Naive B cell (primary cell): ENCODE measurements at places on chromosomes 1 and 21.

GRCh38 chr1:211908453-211908852 lies 77.9 kb upstream of the LPGAT1 start:
- DNase-seq, result no peak

GRCh38 chr1:224929335-224930237 lies at the start of gene DNAH14:
Gene DNAH14 (plus strand): TSS chr1:224929675. CDS start chr1:224952703, 23,028 bp downstream.
- no peak for DNase-seq

- no peak for DNase-seq
Measured at GRCh38 chr21:45799765-45800338, 156.3 kb downstream of the PCBP3 start.

DNA sequence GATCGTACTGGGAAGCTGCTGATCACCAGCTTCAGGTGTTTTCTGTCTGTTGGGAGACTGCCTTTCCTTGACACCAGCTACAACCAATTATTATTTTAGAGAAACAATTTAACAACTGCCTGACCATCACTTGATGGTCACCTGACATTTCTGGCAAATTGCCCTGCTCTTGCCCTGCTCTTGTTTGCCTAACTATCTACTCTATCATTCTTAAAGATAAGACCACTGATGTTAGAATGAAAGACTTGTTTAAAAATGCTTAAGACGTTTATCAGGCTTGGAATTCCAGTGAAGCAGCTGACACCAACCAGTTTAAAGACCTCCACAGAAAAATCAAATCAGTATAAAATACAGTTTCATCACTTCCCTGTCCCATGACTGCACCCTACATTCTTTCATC lies 423.3 kb upstream of the CAMK1G start:
- no peak for DNase-seq

DNA sequence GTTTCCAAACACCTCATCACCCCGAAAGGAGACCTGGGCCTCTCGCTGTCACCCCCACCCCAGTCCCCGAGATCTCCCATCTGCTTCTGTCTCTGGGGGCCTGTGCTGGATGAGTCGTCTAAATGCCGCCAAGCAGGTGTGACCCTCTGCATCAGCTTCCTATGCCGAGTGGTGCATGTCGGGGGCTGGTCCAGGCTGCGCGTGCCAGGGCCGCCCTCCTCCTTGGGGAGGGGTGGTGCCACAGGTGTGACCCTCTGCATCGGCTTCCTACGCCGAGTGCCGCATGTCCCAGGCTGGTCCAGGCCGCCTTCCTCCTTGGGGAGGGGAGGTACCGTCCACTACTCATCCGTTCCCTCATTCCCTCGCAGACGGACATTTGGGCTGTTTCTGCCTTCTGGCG lies 115.7 kb downstream of the PRDM16 start:
- DNase-seq, result no peak

- no peak for DNase-seq
Measured at GRCh38 chr1:198829944-198830343, 191.1 kb downstream of the PTPRC start.

DNA sequence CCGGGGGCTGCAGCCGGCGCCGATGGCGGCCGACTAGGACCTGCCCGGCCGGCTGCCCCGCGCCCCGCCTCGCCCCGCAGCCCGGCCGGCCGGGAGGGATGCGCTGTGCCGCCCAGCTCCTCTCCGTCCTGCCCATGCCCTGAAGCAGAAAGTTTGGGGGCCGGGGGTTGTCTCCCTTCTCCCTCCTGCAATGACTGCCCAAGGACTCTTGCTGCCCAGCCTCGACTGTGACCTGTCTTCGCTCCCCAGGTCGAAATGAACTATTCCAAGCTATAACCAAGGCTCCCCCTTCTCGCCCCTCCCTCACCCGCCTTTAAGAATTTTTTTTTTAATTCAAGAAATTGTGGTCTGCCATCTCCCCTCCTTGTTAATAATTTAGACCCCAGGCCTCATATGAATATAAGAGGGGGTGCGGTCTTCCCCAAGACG lies 361 bp downstream of the TMCC2 start:
- DNase-seq, result no peak

DNA sequence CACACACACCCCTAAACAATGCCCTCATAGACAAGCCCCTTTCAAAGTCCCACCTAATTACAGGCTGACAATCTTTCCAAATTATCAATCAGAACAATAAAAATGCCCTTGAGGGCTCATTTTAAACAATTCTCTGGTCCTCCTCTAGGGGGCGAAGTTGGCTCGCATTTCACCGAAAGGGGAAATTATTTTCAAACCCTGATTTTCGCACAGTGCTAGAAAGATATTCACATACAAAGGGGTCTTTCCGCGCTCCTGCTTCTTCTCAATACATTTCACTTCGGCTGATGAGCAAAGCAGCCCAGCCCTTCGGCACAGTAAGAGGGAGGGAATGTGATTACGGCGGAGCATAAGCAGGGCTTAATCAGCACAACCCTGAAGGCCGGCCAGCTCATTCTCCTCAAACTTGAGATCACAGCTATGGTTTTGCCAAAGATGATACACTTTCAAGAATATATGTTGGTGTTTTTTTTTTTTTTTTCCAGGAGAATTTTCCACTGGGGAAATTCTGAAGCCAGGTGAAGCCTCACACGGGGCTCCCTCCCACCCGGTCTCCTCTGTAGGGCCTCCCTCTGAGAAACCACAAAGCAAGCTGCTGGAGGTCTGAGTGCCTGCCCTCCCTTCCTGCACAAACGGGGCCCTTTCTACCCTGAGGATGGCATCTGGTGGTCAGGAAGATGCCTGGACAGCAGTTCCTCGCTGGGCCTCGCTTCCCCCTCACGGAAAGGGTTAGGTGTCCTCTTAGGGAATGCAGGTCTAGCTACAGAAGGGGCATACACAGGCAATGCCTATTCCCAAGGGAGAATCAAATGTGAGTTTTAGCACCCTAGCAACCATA lies 66.9 kb downstream of the GNG12 start:
- DNase-seq, result peak; percentile 15

DNA sequence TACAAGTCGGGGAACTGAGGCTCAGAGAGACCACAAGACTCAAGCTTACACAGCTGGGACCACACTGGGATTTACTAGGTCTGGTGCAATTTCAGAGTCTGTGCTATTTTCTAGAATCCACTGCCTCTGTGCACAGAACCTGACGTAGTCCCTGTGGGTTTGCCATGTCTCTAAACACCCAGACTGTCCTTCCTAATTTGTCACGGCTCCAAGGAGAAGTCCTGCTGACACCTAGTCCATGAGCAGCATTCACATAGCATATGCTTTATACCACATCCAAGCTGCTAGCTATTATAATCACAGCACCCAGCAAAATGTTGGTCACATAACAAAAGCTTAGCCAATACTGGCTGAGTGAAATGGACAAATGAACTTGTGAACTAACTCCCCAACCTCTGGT lies 79.0 kb upstream of the HMGB4 start:
- DNase-seq, result no peak

DNA sequence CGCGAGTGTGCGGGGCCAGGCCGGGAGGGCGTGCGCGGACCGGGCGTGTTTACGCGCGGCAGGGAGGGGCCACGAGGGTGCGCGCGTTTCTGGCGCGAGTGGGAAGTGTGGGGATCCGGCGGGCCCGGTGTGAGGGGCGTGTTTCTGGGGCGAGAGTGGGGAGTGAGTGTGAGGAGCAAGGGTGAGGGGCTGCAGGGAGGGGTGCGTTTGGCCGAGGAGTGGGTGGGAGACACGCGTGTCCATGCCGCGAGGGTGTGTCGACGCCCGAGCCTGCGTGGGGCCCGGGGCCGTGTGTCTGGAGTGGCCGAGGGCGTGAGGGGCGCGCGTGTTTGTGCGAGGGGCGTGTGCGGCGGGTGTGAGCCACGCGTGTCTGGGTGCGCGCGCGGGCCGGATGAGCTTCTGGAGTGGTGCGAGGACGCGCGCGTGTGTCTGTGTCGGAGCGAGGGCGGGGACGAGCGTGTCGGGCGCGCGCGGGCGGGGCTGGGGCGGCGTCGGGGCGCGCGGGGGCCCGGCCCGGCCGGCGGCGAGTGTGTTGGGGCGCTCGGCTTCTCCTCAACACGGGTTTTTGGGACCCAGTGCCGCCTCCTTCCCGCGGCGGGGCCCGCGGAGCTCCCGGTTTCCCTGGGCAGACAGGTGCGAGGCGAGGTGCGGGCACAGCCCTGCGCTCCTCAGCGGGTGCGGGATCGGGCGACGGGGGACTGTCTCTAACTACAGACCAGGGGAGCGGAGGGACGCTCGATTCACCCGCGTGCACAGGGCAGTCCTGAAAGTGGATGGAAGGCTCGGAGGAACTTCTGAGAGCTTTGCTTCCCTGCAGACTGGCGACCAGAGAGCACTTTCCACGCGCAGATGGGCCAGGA lies 65.8 kb upstream of the VAMP3 start:
- DNase-seq, result peak; percentile 39

- no peak for DNase-seq
Measured at GRCh38 chr1:230501242-230501641, 75.1 kb upstream of the PGBD5 start.

DNA sequence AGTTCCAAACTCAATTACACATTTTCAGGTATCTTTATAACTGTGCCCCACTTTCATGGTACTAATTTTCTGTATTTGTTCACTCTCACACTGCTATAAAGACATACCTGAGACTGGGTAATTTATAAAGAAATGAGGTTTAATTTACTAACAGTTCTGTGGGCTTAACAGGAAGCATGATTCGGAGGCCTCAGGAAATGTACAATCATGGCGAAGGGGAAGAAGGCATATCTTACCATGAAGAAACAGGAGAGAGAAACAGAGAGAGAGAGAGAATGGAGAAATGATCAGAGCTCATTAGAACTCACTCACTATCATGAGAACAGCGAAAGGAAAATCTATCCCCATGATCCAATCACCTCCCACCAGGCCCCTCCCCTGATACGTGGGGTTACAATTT lies 874.1 kb upstream of the B3GALT2 start:
- no peak for DNase-seq

DNA sequence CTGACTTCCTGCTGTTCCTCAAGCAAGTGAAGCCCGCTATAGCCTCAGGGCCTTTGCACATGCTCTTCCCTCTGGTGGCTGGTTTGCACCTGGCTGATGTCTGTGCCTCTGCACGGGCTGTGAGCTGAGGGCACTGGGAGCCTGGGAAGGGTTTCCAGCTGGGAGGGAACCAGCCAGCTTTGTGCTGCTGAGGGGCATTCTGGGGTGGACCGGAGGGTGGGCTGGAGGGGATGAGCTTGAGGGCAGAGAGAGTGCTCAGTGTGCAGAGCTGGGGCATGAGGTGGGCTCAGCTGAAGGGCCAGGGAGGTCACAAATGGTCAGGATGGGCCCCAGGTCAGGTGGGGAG lies 305.7 kb downstream of the MATN1 start:
- no peak for DNase-seq

DNA sequence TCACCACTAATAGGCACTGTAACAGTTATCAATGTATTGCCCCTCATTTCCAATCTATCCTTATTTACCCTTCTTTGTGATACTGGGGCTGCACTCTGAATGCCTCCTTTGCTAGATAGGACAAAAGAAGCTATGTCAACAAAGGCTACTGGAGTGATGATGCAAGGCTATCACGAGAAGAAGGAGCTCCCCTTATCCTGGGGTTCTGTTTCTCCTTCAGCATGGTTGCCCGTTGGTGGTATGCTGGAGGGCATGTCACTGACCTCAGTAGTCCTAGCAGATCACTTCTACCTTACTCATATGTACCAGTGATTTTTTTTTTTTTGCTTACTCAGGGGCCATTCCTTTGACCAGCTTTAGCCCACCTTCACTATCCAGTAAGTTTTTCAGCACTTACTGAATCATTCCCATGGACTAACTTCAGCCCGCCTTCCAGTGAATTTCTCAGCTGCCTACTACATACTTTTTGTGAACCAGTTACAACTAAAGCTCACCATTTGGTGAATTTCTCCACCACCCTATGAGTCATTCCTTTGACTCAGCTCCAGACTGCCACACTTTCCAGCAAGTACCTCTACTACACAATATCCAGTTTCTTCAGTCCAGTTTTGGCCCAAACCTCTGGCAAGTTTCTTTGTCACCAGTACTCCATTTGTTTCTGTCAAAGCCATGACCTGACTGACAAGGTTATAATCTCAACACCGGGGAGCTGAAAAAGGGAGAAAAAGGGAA lies 944.5 kb downstream of the KCNT2 start:
- DNase-seq, result no peak

DNA sequence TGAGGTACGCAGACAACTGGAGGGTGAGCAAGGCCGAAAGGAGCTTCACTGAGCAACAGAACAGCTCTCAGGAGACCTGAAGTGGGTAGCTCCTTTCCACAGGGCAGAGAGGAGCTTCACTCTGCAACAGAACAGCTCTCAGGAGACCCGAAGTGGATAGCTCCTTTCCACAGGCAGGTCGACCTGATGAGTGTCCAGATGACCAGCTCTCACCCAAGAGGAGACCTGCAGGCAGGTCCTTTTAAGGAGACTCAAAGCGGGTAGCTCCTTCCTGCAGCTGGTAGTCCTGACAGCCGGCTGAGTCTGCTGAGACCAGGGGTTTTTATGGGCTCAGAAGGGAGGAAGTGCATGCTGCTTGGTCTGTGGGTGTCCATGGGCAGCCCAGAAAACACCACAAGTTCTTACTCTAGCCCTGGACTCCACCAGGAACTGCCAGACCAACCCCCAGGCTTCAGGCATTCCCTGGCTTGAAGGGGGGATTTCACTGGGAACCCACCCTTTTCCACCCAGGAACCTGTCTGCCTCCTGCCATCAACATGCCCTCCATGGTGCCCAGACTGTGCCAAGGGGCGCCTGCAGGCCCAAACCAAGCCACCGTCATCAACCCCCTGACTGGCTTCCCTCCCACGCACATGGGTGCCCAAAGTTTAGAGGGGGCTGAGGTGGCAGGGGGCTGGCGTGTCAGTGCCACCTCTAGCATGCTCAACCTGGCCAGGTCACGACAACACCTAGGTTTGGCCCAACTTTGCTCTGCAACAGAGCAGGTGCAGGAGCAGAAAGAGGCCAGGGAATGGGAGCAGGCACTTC lies 43.6 kb downstream of the ZBTB8OS start:
- DNase-seq, result no peak

- no peak for DNase-seq
Measured at GRCh38 chr21:45401916-45402900, 2.8 kb upstream of the COL18A1 start.

DNA sequence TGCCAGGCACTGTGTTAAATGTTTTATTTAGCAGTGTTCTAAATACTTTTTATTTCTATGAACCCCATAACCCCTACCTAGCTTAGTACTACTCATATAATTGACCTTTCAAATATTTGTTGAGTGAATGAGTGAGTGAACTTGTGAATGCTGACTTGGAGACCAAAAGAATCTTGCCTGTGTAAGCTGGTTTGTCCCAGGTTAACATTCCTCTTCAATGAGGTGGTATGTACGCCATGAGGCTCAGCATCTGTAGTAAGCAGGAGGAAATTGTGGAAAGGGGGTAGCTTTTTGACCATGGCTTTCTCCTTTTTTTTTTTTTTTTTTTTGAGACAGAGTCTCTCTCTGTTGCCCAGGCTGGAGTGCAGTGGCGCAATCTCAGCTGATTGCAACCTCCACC lies 14.6 kb downstream of the MED18 start:
- no peak for DNase-seq

GRCh38 chr1:202131956-202132821 lies 9.5 kb downstream of the GPR37L1 start:
- DNase-seq, result no peak
